ENCODE measurements at places on chromosomes 3 and 15.

DNA sequence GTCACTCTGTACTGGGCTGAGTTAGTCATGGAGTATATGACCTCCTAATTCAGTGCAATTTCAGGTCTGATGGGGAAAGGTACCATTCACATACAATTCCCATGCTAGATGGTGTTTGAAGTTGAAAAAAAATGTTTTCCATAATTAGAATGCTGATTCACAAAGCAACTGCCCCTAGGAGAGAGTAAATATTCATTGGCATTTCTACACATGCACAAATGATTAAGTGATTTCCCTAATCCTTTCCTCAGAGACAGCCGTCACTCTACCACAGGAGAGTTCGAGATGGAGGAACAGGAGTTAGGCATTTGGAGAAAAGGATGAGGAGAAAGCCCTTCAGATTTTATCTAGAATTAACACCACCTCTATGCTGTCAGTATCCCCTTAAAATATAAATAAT is 32.5 kb downstream of the GADL1 start:
- DNase-seq: no peak

- no peak for DNase-seq
Observed at GRCh38 chr3:43752905-43753304, 62.2 kb downstream of the ABHD5 start.

GRCh38 chr3:63724987-63725386 is 72.5 kb downstream of the SNTN start:
- DNase-seq: peak; percentile 93

GRCh38 chr3:30457726-30458125 is 148.7 kb upstream of the TGFBR2 start:
- DNase-seq: peak; percentile 2

DNA sequence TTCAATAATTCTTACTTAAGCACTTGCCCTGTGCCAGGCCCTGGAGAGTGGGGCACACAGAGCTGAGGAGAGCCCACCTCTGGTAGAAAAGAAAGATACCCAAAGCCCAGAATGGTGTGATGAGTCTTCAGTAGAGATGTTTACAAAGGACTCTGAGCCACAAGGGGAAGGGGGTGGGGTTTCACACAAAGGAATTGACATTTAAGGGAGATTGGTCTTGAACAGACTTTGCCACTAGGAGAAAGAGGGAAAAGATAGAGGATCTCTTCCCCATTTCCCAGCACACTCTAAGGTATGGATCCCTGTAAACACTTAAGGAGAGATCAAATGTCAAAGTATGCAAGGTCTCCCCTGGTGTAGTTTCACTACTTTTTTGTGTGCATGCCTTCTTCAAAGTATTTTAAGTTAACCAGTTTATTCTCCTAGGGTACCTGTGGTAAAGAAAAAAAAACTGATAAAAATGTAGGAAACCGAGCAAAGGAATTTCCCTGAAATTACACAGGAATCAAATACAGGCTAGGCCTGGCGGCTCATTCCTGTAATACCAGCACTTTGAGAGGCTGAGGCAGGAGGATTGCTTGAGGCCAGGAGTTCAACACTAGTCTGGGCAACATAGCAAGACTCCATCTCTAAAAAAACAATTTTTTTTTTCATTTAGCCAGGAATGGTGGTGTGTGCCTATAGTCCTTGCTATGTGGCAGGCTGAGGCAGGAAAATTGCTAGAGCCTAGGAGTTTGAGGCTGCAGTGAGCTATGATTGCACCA is 117.6 kb upstream of the SKOR1 start:
- no peak for DNase-seq

DNA sequence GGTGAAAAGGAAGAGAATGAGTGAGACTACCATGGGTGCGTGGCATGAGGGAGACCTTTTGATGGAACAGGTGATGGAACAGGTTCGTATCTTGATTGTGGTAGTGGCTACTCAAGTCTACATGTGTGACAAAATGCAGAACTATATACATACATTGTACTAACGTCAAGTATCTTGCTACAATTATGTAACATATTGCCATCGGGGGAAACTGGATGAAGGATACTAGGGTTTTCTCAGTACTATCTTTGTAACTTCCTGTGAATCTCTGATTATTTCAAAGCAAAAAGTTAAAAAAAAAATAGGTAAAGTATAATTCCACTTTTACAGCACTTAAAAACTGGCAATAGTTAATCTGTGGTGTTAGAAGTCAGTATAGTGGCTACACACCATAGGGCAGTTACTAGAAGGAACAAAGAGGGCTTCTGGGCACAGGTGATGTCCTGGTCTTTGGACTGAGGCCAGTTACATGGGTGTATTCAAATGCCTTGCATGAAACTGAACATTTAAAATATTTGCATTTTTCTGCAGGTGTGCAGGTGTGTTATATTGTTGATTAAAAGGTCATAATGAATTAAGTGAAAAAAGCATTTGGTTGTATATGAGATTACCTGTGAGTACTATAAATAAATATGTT is 61.4 kb downstream of the LRRK1 start:
- DNase-seq: no peak

DNA sequence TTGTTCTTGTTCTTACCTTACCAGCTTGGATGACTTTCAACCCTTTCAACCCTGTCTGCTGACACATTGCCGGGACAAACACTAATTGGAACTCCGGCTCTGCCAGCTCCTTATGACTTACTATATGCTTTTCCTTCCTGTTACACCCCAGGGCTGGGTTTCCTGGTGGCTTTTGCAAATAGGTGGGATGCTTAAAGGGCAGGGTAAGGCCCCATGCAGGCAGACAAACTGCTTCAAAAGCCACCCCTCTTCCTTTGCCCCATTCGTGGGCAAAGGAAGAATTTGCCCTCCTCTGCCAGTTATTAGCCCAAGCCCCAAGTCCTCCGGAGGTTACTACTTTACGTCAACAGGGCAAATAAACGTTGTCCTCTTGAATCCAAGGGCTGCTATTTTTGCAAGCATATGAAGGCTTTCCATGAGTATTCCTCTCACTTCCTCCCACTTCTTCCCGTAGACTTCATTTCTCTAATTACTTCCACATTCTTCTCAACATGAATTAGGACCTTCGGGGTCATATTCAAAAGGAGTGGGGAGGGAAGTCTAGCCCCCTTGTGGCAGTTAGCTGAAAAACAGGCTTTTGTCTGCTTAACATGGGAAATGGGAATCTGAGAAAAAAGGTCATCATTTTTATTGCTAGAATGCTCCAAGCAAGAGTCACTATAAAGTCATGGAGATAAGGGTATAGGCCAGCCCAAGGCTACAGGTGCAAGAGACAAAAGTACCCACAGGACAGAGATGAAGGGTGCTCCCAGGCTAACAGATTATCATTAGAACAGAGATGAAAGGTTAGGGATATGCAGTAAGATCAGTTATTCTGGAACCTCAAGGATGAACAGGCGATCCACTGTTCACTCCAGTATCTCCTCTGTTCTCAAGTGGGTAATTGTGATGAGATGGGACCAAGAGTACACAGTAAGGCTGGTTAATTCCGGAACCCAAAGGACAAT is 56.3 kb upstream of the FSTL1 start:
- peak; percentile 70 for DNase-seq

DNA sequence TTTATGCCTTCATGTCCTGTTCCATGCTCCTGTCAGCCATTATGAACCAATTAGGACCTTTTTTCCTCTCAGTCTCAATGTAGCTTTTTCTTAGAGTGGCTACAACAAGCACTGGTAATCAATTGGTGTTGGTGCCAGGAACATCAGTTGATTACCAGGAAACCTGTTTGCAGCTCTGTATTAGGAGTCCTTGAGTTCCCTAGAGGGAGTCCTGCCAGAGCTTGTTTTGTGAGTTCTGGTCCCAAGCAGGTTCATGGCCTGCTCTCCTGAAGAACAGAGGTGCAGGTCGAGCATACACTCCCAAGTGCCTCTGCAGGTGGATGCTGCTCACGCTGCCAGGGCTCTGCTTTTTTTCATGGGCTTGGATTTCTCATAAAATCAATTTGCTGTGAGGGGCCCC is 137.9 kb upstream of the PRR23C start:
- DNase-seq: no peak

- no peak for DNase-seq
Observed at GRCh38 chr15:92448370-92448769, 54.7 kb downstream of the ST8SIA2 start.

DNA sequence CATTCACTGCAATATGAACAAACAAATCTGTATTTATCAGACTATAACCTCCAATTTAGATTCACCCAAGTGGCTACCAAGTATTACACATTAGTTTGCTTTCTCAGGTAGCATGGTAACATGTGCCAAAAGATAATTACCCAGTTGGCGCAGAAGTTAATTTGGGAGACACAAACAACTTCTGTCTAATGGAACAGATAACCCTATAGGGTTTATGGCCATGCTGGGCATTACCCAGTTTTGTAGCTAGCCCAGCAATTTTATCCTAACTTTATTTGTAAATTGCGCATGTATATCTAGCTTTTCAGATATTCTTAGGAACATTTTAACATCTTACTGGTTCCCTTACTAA is 780 bp downstream of the RPL22L1 start:
- DNase-seq: no peak

DNA sequence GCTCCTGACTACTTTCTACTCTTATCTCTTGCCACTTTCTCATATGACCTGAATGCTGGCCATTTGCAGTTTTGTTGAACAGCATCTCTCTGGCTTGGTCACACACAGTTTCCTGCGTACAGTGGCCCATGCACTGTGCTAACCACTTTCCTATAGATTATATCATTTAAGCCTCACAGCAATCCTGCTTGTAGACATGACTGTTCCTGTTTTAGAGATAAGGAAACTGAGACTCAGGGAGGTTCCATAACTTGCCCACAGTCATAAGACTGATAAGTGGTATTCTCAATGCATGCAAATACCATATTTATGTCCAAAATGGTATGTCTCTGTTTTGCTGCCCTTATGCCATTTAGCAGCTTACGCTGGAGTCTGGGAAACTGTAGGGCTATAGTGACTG is 229.5 kb downstream of the NR1D2 start:
- no peak for DNase-seq

DNA sequence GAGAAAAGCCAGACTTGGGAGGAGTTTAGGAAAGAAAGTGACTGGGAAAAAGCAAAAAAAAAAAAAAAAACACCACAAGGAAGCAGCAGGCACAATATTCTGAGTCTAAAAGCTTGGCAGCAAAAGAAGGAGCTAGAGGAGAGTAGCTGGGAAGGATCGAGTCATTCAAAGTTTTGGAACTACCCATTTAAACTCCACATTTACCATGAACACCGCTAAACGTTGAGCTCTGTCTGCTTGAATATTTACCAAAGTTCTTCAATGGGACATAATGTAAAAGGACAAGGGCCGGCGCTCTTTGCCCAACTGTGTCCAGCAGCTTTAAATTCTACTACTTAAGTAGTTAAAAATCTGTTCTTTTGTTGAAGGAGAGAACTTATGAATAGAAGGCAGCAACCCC is 481.9 kb downstream of the FOXP1 start:
- DNase-seq: no peak

DNA sequence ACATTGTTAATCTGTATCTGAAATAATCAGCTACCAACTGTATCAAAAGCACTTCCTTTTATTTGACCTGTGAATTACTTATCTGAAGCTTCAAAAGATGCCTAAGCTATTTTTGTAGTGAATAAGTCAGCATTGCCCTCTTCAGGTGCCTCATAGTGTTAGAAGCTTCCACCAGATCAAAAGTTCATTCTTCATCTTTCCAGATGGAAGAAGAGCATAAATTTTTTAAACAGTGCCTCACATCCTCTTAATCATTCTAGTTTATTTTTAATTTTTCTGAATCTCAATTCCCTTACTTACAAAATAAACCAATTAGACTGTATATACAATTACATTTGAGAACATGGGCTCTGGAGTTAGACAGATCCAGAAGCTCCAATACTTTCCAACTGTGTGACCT is 65.0 kb downstream of the MYO5A start:
- peak; percentile 33 for DNase-seq

DNA sequence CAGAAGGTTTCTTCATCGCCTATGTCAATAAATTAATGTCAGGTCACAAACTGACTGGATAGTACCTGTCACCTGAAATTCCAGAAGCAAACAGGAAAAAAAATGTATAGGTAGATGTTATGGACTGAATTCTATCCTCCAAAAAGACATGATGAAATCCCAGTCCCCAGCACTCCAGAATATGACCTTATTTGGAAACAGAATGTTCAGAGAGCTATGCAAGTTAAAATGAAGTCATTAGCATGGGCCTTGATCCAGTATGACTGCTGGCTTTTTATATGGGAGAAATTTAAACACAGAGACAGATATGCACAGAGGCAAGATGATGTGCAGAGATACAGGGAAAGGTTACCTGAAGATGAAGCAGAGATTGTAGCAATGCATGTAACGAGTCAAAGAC is 953.4 kb downstream of the ZPLD1 start:
- DNase-seq: no peak

DNA sequence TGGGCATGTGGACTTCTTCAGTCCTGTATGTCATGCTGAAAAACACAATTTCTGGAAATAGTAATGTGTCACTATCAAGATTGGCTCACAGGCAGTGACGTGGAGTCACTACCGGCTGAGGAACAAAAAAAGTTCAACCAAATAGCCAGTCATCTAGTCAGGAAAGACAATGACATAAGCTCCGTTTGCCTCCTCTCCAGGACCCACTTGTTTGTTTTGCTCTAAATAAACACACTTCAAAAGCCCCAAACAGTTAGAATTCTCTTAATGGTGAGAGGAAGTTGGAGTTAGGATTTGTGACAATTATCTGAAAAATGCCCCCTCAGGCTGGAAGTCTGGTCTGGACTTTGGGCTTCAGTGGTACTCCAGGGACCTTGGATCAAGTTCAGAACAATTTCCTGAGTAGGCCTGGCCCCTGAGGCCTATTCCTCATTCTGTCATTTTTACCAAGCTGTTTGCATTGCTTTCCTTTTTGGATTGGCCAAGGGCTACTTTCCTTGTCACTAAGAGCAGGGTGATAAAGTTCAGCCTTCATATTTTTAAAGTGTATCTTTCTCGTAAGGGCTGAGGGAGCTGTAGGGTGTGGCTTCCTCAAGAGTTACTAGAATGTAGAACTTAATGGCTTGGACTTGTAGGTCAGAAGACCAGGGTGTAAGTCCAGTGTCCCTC is 98.9 kb downstream of the EOMES start:
- DNase-seq: no peak

GRCh38 chr3:178551916-178552321 is 15.7 kb downstream of the KCNMB2 start:
- peak; percentile 59 for DNase-seq
